ENCODE measurements at places on chromosomes 5 and 9.

DNA sequence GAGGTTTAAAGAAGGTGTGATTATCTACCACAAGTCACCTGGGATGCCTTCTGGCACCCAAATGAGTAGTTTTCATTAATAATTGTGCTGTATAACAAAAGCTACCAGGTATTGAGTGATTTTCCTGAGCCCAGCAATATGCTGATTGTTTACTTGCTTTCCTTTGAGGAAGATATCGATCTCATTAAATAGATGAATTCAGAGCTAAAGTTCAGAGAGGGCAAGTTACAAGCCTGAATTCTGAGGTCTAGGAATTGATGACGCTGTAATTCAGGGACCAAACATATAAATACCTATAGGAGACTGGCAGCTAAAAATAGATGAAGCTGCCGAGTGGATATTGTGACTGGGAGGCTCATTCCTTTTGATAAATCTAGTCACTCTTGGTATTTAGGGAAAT is 1.1 kb downstream of the ERCC6L2 start:
- DNase-seq: peak; percentile 35

- DNase-seq: no peak
Observed at GRCh38 chr5:74216012-74216411, 424.5 kb downstream of the ENC1 start.

DNA sequence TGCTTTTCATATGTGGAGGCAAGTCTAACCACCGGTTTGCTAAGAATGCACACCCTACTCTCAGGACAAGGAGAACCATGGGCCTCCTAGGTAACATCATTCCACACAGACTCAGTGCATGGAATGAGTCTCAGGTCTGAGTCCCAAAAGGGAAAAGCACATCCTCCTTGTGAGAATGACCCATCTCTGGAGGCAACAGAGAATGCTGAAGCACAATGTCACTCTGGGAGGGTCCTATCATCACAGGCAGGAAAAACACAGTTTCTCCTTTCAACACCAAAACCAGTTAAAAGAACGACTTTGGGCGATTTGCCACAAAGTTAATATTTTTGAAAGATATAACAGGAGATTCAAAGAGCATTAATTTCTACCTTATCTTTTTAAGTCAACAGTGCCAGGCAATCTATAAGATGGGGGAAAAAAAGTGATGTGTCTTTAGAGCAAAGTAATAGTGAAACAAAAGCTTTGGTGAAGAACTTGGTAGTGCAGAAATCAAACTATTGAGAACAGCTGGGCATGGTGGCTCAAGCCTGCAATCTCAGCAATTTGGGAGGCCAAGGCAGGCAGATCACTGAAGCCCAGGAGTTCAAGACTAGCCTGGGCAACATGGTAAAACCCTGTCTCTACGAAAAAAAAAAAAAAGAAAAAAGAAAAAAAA is 97.3 kb downstream of the OXCT1 start:
- no peak for DNase-seq

- peak; percentile 74 for DNase-seq
Observed at GRCh38 chr9:137070201-137070905, at the start of gene SAPCD2. SAPCD2 (minus strand) TSS chr9:137070557; CDS start chr9:137070460, 97 bp downstream.

DNA sequence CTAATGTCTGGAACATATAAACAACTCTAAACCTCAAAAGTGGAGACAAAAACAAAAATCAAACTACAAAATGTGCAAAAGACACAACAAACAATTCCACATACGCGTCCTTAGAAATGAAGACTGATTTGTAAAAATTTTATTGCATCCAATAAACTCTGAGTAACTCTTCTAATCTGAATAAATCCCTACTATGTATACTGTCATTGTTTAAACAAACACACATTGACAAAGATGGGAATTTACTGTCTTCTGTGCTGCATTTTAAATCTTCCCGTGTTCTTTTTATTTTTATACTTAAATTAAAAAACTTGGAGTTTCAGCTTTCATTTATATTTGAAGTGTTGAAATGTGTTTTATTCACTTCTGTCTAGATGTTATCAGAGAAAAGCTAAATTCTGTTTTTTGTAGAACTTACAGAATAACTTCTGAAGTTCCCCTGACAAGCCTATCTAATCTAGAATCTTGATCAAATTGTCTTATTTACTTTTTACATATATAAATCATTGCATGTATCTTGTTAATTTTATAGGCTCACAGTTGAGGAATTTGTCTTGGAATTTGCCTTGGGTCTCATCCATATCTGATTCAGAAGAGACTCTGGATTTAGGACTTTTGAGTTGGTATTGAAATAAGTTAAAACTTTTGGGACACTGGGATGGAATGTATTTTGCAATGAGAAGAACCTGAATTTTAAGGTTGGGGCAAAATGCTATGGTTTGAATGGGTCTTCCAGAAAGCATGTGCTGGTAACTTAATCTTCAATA is 2064.4 kb upstream of the C9orf72 start:
- no peak for DNase-seq

DNA sequence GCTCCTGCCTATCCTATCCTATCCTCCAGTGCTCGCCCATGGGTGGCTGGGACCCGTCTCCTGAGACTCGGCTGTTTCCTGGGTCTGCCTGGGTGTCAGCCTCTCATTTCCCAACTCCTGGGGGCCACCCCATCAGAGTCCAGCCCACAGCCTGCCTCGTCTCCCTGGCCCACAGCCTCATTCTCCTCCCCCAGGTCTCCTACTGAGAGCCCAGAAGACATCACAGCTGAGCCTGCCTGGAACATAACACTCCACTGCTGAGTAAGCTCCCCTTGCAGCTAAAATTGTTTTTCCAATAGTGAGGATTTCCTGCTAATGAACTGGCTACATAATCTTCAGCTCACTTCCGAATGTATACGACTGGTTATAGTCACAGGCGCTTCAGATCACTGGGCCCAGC is 95.3 kb downstream of the TTLL11 start:
- no peak for DNase-seq

DNA sequence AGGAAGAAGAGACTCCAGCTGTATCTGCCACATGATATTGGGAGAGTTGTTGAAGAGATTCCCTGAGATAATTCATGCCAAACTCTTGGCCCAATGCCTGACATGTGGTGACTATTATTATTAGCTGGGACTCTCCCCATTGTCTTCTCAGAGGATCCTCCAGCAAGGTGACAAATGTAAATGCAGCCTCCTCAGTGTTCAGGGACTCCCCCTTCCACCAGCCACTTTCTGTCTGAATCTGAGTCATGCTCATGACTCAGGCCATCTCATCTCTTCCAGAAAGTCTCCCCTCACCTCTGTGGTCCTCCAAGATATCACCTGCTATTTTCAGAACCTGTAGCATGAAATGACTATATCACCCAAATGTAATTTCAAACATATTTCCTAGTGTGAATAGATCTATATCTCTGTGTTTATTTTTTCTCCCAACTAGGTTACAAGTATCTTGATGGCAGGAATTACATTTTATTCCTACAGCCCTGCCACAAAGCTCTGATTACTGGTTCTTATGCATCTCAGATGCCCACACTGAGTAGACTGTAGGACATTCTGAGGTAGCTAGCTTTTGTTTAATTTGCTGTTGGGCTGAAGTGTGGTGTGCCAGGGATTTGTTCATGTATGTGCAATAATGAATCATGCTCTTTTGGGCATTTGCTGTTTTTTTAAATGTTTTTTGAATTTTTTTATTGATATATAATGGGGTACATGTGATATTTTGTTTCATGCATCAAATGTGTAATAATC is 126.6 kb upstream of the IL12B start:
- peak; percentile 25 for DNase-seq

GRCh38 chr5:83589786-83590185 is 118.2 kb downstream of the VCAN start:
- DNase-seq: no peak

DNA sequence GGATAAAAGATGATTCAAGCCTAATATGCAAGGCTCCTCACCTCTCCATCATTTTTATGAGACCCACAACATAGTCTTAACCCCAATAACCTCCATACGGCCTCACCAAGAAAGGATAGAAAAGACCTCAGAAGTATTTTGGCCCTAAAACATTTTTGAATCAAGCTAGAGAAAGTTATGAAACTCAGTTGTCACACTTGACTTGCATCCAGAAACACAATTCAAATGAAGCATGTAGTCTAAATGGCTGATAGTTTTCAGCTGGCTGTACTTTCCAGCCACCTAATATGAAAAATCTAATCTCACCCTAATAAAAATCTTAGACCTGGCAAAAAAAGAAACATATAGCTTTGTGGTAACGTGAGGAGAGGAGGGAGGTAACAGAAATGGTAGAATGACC is 116.1 kb downstream of the ARL15 start:
- no peak for DNase-seq

GRCh38 chr5:77438071-77438470 is 54.0 kb downstream of the WDR41 start:
- DNase-seq: no peak

GRCh38 chr5:90055831-90056328 is 353.7 kb downstream of the CETN3 start:
- no peak for DNase-seq

GRCh38 chr9:68970151-68970550 is 43.8 kb downstream of the PRKACG start:
- DNase-seq: no peak

Measured in kidney glomerular epithelial cell (primary cell).